Liver (tissue), 10 donors: ENCODE measurements at places on chromosomes 5 and 9. TPM values are rescaled to one million over a fixed set of nuclear protein-coding genes. Genes with fewer than 3 reads are reported as not detected.
A peak's percentile ranks its signal among the peaks of the same experiment; 100 is the strongest.

LAMC3 gene
- polyA plus RNA-seq: 2.5 TPM

GRCh38 chr9:133701981-133702797 is 36.0 kb downstream of the SARDH start:
- no peaks in the 10 kb centered on the region for H3K4me1 ChIP-seq
- H3K4me3 ChIP-seq: no peak overlapping the region
- H3K36me3 ChIP-seq: peaks cover 20% of the 10 kb centered on the region
- DNase-seq: no peak
- no peak overlapping the region for H3K27ac ChIP-seq
- H3K27me3 ChIP-seq: no peaks in the 10 kb centered on the region

DNA sequence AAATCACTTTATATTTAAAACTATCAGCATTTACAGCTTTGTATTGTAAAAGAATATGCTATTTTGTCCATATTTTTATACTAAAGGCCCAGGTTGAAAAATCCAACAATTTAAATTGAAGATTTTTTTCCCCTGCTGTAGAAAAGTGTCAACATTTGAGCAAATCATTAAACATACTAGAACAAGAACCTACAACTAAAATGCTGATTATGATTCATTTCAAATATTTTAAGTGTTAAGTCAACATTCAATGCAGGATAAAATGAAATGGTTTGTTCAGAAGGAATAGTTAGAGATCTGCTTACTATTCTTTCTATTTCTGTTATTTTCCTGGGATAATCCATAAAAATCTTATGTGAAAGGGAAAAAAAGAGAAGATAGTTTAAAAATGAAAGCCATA is 866.5 kb upstream of the DMAC1 start:
- H3K4me3 ChIP-seq: no peak overlapping the region
- no peak for DNase-seq
- no peak overlapping the region for H3K27ac ChIP-seq
- peaks cover 5% of the 10 kb centered on the region for H3K4me1 ChIP-seq

GRCh38 chr5:11305245-11305644 is 544.2 kb upstream of the DAP start:
- no peak overlapping the region for H3K27ac ChIP-seq
- no peaks in the 10 kb centered on the region for H3K27me3 ChIP-seq
- H3K4me3 ChIP-seq: no peak overlapping the region
- DNase-seq: no peak

- no peak overlapping the region for H3K4me3 ChIP-seq
- H3K27ac ChIP-seq: no peak overlapping the region
- H3K27me3 ChIP-seq: no peaks in the 10 kb centered on the region
- DNase-seq: no peak
- no peaks in the 10 kb centered on the region for H3K36me3 ChIP-seq
These were observed 145.8 kb downstream of the AOPEP start for GRCh38 chr9:94872083-94872833.

GRCh38 chr5:97991236-97991635 is 782.2 kb upstream of the RGMB start:
- no peak overlapping the region for H3K27ac ChIP-seq
- H3K27me3 ChIP-seq: no peaks in the 10 kb centered on the region
- H3K4me3 ChIP-seq: no peak overlapping the region
- H3K4me1 ChIP-seq: no peaks in the 10 kb centered on the region

INSL4 gene
- not detected for polyA plus RNA-seq

SMIM3 gene
- 3.0 TPM for polyA plus RNA-seq

GRCh38 chr5:40221796-40222195 is 457.9 kb upstream of the PTGER4 start:
- H3K4me3 ChIP-seq: no peak overlapping the region
- no peaks in the 10 kb centered on the region for H3K36me3 ChIP-seq
- H3K27ac ChIP-seq: no peak overlapping the region
- no peak for DNase-seq
- H3K27me3 ChIP-seq: no peaks in the 10 kb centered on the region

- no peaks in the 10 kb centered on the region for H3K4me1 ChIP-seq
- DNase-seq: no peak
- H3K27ac ChIP-seq: no peak overlapping the region
- H3K4me3 ChIP-seq: no peak overlapping the region
These were observed 698.3 kb downstream of the MAT2B start for GRCh38 chr5:164203581-164204225.

GRCh38 chr5:177317959-177318377 is 6.3 kb upstream of the MXD3 start:
- H3K4me3 ChIP-seq: no peak overlapping the region
- H3K27me3 ChIP-seq: no peaks in the 10 kb centered on the region
- H3K36me3 ChIP-seq: no peaks in the 10 kb centered on the region
- H3K4me1 ChIP-seq: peaks cover 5% of the 10 kb centered on the region

SLC34A1 gene
- polyA plus RNA-seq: 0.33 TPM

GRCh38 chr5:60056191-60056590 is 162.7 kb upstream of the PDE4D start:
- no peaks in the 10 kb centered on the region for H3K36me3 ChIP-seq
- H3K4me1 ChIP-seq: no peaks in the 10 kb centered on the region
- no peak for DNase-seq
- H3K27me3 ChIP-seq: peaks cover 3% of the 10 kb centered on the region
- H3K4me3 ChIP-seq: no peak overlapping the region

GRCh38 chr5:72691751-72692150 is 124.7 kb upstream of the TNPO1 start:
- H3K4me1 ChIP-seq: no peaks in the 10 kb centered on the region
- H3K4me3 ChIP-seq: no peak overlapping the region
- no peak overlapping the region for H3K27ac ChIP-seq

SMIM33 gene
- not detected for polyA plus RNA-seq

DNA sequence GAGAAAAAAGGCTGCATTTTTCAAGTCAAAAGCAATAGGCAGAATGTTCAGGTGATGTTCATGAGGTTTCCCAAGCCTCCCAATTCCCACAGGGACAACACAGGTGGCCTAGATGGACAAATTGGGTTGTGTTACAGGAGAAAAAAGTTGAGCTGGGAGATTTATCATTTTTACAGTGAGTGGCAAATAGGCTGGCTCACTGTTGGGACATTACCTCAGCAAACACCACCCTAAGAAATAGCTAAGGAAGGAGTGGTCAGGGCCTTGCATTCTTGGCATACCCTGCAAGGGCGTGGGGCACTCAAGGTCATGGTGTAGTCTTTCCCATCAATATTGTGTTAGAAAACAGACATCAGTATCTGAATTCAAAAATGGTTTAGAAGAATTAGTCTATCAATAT is 23.3 kb upstream of the CPLANE1 start:
- no peak overlapping the region for H3K4me3 ChIP-seq
- no peaks in the 10 kb centered on the region for H3K4me1 ChIP-seq
- DNase-seq: no peak
- no peak overlapping the region for H3K27ac ChIP-seq
- no peaks in the 10 kb centered on the region for H3K36me3 ChIP-seq
- no peaks in the 10 kb centered on the region for H3K27me3 ChIP-seq

- no peaks in the 10 kb centered on the region for H3K27me3 ChIP-seq
- H3K4me1 ChIP-seq: no peaks in the 10 kb centered on the region
- H3K36me3 ChIP-seq: no peaks in the 10 kb centered on the region
- DNase-seq: no peak
- H3K27ac ChIP-seq: peak overlapping the region; percentile 15
These were observed 26.2 kb downstream of the CARNMT1 start for GRCh38 chr9:75001719-75002421.

SLC34A3 gene
- polyA plus RNA-seq: not detected

DNA sequence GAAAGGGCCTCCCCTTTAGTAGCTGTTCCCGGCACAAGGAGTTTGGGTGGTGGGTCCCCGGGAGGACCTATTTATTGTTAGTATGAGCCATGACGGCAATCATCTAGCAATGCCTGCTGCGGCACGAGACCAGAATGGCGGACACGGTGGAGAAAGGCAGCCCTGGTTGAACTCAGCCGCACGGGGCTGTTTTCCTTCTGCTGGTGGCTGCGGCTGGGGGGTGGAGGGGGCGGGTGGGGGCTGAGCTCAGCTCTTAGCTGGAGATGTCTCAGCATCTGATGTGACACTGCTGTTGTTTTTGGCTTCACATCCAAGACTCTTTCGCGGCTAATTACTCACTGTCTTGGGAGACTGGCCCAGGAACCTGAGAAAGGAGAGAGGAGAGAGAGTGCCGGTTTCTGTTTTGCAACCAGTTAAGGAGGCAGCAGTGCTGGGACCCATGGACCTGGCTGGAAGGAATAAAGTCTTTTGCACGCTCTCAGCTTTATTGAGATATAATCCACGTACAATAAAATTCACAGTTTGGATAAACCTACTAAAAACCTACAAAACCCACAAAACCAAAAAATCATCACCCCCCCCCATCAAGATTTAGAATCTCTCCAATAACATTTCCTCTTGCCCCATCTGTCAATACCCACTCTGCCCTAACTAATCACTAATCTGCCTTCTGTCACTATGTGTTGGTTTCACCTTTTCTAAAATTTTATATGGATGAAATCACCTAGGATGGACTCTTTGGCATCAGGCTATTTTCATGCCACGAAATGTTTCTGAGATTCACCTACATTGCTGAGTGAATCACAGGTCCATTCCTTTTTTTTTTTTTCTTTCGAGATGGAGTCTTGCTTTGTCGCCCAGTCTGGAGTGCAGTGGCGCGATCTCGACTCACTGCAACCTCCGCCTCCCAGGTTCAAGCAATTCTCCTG is 81.8 kb upstream of the NEURL1B start:
- no peaks in the 10 kb centered on the region for H3K27me3 ChIP-seq
- H3K4me3 ChIP-seq: no peak overlapping the region
- no peaks in the 10 kb centered on the region for H3K36me3 ChIP-seq
- DNase-seq: no peak
- no peaks in the 10 kb centered on the region for H3K4me1 ChIP-seq
- peak overlapping the region; percentile 66 for H3K27ac ChIP-seq

SHISAL2B gene
- polyA plus RNA-seq: not detected

BICD2 gene
- polyA plus RNA-seq: 6.5 TPM

GRCh38 chr9:20188616-20189369 is 400.0 kb upstream of the SLC24A2 start:
- no peaks in the 10 kb centered on the region for H3K27me3 ChIP-seq
- H3K4me3 ChIP-seq: no peak overlapping the region
- no peaks in the 10 kb centered on the region for H3K36me3 ChIP-seq

DNA sequence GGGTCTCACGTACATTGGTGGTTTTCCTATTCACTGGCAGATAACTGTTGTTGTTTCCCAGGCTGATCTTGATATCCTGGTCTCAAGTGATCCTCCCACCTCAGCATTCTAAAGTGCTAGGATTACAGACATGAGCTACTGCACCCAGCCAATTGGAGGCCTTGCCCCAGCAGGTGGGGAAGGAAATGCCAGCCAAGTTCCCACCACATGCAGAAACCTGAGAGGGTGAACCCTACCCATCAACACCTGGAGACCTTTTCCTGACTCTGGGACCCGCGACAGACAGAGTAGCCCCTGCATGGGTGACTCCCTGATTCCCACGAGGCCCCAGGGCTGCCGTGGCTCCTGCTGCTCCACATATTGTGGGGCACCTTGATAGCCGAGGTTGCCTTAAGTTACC is 107.7 kb downstream of the GDA start:
- no peaks in the 10 kb centered on the region for H3K27me3 ChIP-seq
- peaks cover 6% of the 10 kb centered on the region for H3K36me3 ChIP-seq
- H3K4me3 ChIP-seq: no peak overlapping the region
- no peak for DNase-seq
- no peaks in the 10 kb centered on the region for H3K4me1 ChIP-seq
- no peak overlapping the region for H3K27ac ChIP-seq

- H3K27me3 ChIP-seq: no peaks in the 10 kb centered on the region
- no peak overlapping the region for H3K27ac ChIP-seq
- no peaks in the 10 kb centered on the region for H3K36me3 ChIP-seq
- H3K4me1 ChIP-seq: no peaks in the 10 kb centered on the region
These were observed 105.9 kb downstream of the KCNN2 start for GRCh38 chr5:114467729-114468128.

LURAP1L gene
- polyA plus RNA-seq: 7.8 TPM

COQ4 gene
- polyA plus RNA-seq: 36.2 TPM

KCNN2 gene
- polyA plus RNA-seq: 3.2 TPM

GCNT4 gene
- 0.26 TPM for polyA plus RNA-seq

- no peaks in the 10 kb centered on the region for H3K36me3 ChIP-seq
- no peak overlapping the region for H3K27ac ChIP-seq
- no peak overlapping the region for H3K4me3 ChIP-seq
These were observed 176.1 kb upstream of the MVB12B start for GRCh38 chr9:126150411-126151030.

GRK6 gene
- polyA plus RNA-seq: 3.1 TPM

GRCh38 chr5:141783005-141783946 is 94.9 kb downstream of the PCDH1 start:
- H3K27me3 ChIP-seq: no peaks in the 10 kb centered on the region
- DNase-seq: no peak
- H3K4me3 ChIP-seq: no peak overlapping the region

- H3K36me3 ChIP-seq: no peaks in the 10 kb centered on the region
- H3K4me1 ChIP-seq: no peaks in the 10 kb centered on the region
- H3K27me3 ChIP-seq: no peaks in the 10 kb centered on the region
- no peak overlapping the region for H3K4me3 ChIP-seq
- DNase-seq: no peak
These were observed 494.9 kb upstream of the MEF2C start for GRCh38 chr5:89377767-89378455.

GRCh38 chr5:58447226-58447625 is 12.7 kb downstream of the PLK2 start:
- no peak overlapping the region for H3K27ac ChIP-seq
- no peak for DNase-seq
- H3K4me3 ChIP-seq: no peak overlapping the region
- H3K36me3 ChIP-seq: peaks cover 8% of the 10 kb centered on the region

CCL28 gene
- polyA plus RNA-seq: 1.2 TPM

DNA sequence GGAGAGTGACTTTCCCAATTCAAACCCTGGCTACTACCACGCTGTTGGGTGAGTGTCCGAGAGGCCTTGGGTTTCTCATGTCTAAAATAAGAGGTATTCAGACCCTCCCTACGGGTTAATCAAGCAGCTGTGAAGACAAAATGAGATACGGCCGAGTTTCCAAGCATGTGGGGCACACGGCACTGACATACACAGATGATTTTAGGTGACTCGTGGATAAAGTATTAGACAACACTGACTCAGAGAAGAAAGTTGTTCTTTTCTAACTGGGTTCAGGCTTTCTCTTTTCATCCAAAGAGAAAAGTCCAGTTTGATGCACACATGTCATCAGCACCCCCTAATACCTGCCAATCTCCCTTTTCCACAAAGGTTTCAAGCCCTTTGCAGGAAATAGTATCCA is 15.6 kb downstream of the FOXI1 start:
- H3K27me3 ChIP-seq: no peaks in the 10 kb centered on the region
- H3K27ac ChIP-seq: no peak overlapping the region
- H3K4me1 ChIP-seq: no peaks in the 10 kb centered on the region
- H3K36me3 ChIP-seq: no peaks in the 10 kb centered on the region

DNA sequence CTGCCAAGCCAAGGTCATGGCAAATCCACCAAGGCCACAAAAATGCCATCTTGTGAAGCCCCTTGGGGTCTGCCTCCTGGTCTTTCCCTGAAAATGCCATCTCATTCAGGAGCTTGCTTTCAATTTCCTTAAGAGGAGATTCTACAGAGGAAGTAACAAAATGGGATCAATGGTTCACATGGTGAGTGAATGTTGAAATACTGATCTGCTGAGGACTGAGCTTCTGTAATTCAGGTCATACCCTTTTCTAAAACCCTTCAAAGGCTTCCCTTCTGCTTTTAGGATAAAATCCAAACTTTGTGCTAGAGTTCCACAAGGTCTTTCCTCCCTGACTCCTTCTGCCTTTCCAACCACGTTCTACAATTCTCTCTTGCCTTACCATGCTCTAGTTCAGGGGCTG is 24.7 kb upstream of the NR3C1 start:
- no peaks in the 10 kb centered on the region for H3K36me3 ChIP-seq
- peak overlapping the region; percentile 1 for H3K27ac ChIP-seq
- DNase-seq: no peak
- H3K4me3 ChIP-seq: no peak overlapping the region

SLC46A2 gene
- 0.07 TPM for polyA plus RNA-seq

TMEM174 gene
- not detected for polyA plus RNA-seq

ZNF300 gene
- polyA plus RNA-seq: 0.53 TPM

GRCh38 chr9:127305206-127305837 is 40.7 kb downstream of the GARNL3 start:
- no peak for DNase-seq
- H3K27ac ChIP-seq: no peak overlapping the region
- peaks cover 13% of the 10 kb centered on the region for H3K4me1 ChIP-seq
- H3K4me3 ChIP-seq: no peak overlapping the region
